ENCODE measurements at places on chromosomes 7 and 10.
A peak's percentile ranks its signal among the peaks of the same experiment; 100 is the strongest.

DNA sequence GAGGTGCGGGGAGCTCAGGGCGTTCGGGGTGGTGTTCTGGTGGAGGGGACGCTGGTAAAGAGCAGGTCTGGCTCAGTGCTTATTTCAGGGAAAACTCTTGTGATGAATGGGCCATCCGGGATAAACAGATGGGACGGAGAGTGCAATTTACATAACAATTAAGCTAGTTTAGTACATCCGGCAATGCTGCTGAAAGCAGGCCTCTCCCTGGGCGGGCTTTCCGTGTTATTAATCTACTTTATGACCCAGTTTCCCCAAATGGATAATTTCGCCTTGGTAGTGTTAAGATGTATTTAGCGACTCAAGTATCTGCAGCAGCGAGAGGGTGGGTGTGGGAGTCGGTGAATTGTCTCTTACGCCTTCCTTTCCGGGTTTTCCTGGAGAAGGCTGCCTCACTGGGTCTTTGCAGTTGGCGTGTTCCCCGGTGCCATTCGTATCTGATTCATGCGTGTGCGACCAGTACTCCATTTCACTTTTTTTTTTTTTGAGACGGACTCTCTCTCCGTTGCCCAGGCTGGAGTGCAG is 25.2 kb downstream of the FOXK1 start:
- DNase-seq: no peak

GRCh38 chr7:158371856-158372255 is 215.8 kb downstream of the PTPRN2 start:
- no peak for DNase-seq

DNA sequence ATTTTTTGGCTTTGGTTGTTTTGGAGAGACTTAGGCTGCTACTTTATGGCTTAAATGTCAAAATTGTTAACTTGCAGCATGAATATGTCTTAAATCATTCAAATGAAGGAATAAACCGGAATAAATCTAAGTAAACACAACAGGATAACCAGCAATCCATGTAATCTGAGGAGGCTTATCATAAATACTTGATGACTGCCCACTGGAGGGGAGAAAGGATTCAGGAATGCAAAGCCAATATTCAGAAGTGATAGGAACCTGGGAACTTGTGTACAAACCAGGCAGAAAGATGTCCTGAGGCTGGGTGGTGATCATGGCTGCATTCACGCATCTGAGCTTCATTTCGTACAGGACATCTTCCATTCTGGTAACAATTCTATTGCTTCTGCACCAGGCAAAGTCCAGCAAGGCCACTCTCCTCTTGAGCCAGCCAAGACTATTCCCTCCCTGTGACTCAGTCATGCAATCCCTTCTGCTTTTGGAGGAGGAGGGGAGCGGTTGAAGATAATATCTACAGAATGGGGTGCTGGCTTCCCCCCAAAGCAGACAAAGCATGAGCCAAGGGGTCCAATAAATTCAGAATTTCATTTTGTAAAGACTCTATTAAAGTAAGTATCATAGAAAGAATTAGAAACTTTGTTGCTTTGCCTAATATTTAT is 374.5 kb downstream of the PHTF2 start:
- DNase-seq: no peak

DNA sequence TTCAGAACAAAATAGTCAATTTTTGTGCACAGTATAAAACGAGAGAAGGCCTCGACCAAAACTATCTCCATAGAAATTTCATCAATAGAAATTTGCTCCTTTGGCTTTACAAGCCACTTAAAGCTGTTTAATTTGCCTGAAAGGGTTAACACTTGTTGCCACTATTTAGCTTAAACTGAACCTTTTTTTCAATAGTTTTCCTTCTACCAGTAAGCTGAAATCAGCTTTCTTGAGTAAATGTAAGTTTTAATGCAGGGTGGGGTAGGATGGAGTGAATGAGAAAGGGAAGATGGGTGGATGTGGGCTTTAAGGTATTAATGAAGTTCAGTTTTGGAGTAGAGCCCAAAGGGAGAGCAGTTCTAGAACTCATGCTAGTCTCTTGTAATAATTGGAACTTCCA is 39.5 kb downstream of the ARL4A start:
- DNase-seq: no peak

DNA sequence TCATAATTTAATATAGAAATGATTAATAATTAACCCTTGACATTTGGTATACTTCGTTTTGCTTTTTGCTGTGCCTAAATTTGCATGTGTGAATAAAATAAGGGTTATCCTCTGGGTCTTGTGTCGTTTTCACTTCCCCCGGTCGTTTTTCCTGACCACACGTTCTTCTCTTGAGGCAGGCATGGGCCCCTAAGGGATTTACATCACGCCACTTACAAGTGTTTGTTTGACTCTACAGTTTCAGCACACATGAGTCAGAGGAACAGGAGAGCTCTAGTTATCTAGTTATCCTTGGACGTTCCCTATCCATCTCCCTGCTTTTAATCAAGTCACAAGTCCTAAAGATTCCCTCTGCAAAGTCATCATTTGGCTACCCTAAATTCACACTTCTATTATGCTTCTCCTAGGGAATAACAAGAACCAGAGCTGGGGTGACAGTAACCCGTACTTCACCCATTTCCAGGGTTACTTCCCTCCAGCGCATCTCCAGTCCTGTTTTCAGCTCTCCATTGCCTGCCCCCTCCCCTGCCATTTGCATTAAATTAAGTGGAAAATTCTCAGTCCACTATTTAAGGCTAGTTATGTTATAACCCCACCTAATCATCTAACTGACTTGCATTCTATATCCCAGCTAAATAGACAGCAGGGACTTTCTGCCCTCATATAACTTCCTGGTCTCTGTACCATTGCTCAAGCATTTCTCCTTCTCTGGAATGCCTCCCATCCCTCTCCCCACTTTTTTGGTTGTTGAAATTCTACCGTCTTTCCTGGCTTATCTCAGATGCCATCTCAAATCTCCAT is 206.9 kb downstream of the PTEN start:
- no peak for DNase-seq

DNA sequence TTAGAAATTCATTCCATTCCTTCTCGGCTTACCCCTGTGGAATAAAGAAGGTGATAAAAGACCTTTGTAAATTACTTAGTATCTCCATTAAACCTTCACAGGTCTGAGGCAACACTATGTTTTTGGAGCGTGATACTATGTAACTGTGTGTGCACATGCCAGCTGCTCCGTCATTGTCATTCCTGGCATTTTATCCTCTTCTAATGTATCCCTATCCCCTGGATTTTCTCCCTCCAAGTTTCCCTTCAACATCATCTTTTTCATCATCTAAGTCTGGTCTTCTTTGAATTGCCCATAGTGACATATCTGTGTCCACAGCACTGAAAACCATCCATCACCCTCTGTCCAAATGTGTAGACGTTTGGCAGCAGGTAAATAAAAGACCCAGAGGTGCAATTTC is 125.7 kb downstream of the TEX36 start:
- DNase-seq: no peak

GRCh38 chr10:70758757-70759514 is 26.2 kb downstream of the TBATA start:
- peak; percentile 82 for DNase-seq

DNA sequence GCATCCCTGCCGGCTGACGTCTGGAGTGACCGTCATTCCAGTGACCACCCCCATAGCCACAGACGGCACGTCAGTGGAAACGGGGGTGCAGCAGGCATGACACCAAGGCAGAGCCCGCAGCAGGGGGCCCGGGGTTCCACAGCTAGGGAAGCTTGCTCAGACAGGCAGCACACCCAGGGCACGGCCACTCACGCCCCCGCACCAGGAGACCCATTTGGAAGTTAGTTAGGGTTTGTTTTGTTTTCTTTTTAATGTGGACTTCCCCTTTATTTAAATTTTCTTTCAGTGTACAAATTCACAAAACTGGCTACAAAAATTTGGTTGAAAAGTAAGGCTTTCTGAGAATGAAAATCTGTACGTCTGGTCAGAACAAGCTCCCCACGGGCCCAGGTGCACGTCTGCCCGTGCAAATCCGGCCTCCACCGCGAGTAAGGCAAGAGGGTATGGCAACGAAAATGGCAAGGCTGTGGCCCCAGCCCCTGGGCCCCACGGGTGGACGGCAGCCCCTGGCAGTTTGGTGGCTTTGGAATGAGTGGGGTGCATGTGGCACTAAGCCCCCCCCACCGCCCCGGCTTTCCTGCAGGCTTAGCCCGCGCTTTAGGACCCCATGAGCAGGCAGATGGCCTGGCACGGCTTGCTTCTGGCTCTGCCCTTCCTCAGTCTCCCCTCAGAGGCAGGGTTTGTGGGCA is 124.2 kb downstream of the FAM53B start:
- DNase-seq: no peak

DNA sequence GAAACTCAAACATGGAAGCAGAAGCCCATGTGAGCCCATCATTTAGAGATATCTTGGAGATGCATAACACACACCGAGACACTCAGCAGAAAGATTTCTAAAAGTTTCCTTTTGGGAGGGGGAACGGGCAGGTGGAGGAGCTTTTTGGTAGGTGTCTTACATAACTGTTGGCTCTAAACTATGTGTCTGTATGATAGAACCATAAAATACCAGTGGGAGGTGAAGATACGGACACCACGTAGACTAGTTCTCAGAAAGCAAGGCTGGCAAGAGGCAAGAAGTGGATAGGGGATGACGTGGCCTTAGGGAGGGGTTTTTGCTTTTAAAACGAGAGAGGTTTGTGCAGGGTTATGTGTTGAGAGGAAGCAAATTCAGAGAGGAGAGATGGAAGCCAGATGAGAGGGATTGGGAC is 36.5 kb downstream of the IL15RA start:
- DNase-seq: no peak

DNA sequence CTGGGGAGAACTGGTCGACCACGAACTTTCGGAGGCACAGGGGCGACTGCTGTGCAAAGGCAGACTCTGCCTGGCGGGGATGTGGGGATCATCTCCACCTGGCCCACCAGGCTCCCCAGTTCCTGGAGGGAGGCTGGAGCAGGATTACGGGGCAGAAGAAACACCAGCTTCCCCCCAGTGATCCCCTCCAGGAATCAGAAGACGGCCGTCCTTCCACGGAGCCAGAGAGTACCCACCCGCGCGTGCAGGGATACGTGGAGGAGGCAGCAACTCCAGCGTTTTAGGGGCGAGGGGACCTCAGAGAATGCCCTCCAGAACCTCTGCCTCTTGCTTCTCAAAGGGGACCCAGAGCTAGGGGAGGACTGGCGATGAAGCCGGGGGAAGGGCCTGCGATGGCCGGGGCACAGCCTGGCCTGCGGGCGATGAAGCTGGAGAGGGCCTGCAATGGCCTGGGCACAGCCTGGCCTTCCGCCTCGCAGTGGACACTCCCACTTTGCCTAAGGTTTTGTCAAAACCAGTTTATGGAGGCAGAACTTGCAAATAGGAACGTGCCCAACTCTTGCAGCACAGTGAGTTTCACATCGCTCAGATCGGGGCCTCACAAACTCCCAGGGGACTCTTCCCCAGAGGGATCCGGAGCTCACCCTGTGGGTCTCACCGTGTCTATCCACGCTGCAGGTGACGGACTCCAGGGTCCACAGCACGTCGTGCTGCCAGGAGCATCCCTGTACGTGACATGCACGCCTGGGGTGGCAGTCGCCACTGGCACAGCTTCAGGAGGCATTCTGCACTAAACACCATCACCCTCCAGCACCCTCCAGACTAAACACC is 77.9 kb upstream of the PDGFA start:
- no peak for DNase-seq

DNA sequence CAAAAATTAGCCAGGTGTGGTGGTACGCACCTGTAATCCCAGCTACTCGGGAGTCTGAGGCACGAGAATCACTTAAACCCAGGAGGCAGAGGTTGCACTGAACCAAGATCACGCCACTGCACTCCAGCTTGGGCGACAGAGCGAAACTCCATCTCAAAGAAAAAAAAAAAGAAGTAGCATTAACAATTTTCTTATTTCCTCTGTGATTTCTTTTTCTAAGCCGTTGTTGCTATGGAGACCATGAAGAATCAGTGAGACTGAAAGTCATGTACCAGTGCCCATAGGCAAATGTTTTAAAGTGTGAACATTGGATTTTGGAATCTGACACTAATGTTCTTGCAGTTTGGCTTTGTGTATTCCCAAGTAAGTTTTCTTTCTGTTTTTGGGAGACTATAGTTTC is 18.4 kb upstream of the MAP3K8 start:
- DNase-seq: no peak

- no peak for DNase-seq
These were observed 134.9 kb upstream of the ANK3 start for GRCh38 chr10:60524541-60524940.

DNA sequence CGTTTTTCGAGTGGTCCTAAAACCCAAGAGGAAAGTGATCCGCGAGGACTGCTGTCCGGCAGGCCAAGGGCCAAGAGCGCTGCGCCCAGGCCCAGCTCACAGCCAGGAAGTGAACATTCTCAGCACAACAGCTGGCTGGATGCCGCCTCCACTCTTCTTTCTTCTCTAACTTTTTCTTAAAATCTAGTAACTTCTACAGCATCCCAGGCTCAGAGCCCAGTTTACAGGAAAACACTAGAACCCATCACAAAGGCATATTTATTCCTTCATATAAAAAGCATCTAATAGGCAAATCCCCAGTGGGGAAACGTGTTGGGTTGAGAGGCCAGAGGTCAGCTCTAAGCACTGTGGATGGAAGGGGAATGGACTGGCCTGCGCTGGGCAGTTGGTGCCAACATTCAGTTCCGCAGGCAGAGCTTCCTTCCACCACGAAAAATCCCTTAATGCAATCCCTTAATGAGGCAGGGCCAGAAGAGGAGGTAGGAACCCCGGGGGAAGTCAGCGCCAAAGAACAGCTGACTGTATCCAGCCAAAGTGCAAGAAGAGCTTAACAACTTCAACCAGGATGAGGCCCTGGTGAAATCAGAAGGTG is 74.8 kb downstream of the ZRANB1 start:
- no peak for DNase-seq

DNA sequence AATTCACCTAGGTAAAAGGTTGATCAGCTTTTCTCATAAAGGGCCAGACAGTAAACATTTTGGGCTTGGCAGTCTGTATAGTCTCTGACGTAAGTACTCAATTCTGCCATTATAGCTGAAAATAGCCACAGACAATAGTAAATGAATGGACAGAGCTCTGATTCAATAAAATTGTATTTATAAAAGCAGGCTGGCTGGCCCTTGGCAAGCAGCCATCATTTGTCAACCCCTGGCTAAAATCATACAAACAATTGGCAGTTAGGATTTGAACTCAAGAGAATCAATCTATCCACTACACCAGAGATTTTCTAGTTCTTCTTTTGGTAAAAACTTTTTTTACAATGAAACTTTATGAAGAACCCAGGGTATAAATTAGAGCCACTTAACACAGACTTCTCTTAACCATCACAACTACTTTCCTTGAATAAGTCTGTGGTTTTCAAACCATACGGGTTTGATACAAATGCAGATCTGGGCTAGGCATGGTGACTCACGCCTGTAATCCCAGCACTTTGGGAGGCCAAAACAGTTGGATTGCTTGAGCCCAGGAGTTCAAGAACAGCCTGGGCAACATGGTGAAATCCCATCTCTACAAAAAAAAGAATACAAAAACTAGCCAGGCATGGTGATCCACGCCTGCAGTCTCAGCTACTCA is 124.5 kb downstream of the SLC16A9 start:
- DNase-seq: peak; percentile 35

GRCh38 chr7:149500201-149500600 is 2.6 kb upstream of the ZNF746 start:
- DNase-seq: no peak

Measured in MCF 10A (cell line).